ENCODE measurements at places on chromosomes 12 and 14.

DNA sequence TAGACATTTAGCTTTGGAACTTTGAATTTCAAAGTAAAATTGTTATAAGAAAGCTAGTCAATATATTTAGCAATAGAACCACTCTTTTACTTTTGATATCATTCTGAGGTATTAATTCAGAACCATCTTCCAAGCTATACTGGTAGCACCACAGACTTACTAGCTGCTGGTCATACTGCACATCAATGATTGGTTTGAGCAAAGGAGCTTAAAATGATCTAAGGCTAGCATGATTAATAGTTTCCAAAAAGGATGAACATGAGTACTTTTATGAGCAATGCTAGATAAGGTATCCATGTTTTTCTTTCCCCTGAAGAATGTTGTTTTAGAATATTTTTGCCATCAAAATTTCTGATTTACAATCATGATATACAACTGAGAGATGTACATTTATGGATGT is 17.2 kb downstream of the CNIH1 start:
- DNase-seq = no peak

DNA sequence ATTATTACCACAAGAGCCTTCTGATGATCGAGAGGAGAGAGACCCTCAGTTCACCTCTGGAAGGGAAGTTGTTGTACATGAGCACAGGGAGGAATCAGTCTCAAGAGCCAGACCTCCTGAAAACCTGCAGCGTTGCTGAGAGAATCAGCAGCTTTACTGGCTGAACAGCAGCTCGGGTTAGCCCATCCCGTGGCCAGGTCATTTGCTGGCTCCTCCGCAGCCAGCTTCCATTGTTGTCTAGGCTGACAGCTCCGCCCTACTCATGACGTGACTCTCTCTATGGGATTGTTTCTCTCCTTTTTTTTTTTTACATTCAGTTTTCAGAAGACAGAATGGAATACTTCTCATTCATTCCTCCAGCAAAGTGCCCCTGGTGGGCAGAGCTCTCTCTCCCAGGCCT is 69.9 kb downstream of the TGFB3 start:
- DNase-seq = no peak

- peak; percentile 71 for DNase-seq
These were observed at the start of the genes BBOF1 and ENTPD5 for GRCh38 chr14:74018586-74019407. TSS of gene BBOF1 (plus strand) at chr14:74019349. CDS start at chr14:74019479, 130 bp downstream. TSS of gene ENTPD5 (minus strand) at chr14:74019288. CDS start at chr14:73988102, 31,186 bp downstream.

GRCh38 chr14:61562321-61563161 is 132.8 kb upstream of the HIF1A start:
- DNase-seq = no peak

GRCh38 chr12:51974646-51975045 is 23.1 kb downstream of the ACVR1B start:
- no peak for DNase-seq

GRCh38 chr12:110252716-110253115 is 28.3 kb upstream of the ATP2A2 start:
- DNase-seq = no peak

DNA sequence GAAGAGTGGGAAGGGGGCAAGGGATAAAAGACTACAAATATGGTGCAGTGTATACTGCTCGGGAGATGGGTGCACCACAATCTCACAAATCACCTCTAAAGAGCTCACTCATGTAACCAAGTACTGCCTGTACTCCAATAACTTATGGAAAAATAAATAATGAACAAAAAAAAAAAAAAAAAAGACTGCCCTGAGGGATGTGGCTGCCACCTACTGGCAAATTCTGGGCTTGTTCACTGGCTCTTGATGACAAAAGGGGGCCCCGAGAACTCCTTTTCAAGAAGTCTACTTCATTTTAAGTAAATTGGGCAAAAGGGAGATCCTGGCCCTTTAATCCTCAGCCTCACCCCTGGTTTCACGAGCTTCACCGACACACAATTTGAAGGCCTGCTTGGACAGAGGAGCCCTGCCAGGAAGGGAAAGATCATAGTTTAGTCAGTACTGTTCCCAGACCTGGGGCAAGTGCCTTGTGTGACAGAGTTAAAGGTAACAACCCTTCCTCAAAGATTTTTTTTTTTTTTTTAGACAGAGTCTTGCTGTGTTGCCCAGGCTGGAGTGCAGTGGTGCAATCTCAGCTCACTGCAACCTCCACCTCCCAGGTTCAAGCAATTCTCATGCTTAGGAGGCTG is 26.1 kb upstream of the STAC3 start:
- no peak for DNase-seq

- DNase-seq = no peak
These were observed 3.2 kb downstream of the TDRD9 start for GRCh38 chr14:103931422-103931821.

DNA sequence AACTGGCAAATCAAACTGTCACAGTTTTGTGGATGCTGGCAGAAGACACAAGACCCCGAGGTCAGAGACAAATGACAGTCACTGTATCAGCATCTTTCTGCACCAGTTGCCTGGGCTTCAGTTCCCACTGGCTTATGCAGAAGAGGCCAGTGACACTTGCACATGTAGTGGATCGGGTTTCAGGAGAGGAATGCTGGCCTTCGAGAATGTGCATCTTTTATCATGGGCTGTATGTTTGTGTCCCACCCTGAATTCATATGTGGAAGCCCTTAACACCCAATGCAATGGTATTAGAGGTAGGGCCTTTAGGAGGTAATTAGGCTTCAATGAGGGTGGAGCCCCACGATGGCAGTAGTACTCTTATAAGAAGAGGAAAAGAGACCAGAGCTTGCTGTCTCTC is 150.9 kb downstream of the SLC15A4 start:
- DNase-seq = no peak

- DNase-seq = peak; percentile 75
These were observed 36.1 kb upstream of the OR5AU1 start for GRCh38 chr14:21191809-21192446.

GRCh38 chr12:12819221-12819620 is 6.1 kb downstream of the DDX47 start:
- no peak for DNase-seq

GRCh38 chr12:89237763-89238162 is 114.5 kb downstream of the DUSP6 start:
- no peak for DNase-seq

DNA sequence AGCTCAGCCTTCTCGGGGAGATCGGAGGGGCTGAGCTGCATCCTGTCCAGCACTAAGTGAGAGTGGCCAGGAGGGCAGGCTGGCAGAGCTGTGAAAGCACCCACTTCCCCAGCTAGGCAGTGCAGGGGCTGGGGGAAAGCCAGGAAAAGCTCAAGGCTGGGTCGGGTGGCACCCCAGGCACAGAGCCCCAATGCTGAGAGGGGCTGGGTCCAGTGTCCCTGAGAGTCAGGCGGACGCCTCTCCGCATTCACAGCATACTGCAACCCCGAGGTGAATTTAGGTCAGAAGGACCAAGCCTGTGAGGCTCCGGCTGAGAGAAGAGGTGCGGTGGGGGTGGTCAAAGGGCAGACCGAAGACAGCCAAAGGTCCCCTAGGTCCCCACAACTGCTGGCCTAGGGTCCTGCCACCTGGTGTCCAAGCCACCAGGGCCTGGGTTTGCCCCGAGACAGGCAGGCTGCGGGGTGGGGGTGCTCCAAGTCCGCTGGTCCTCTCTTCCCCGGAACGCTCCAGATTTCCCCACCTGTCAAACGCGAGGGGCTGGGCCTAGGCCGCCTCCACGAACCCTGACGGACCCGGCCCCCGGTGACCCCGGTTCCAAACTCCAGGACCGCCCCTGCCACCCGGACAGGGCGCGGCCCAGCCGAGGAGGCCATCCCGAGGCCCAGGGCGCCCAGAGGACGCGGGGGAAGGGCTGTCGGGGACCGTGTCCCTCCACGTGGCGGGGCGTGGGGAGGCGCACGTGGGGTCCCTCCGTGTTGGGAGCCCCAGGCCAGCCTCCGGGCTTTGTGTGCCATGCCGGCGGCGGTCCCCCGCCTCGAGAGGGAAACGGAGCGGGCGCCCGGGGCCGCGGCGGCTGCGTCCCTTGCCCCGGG is 527 bp downstream of the CAMKK2 start:
- no peak for DNase-seq

DNA sequence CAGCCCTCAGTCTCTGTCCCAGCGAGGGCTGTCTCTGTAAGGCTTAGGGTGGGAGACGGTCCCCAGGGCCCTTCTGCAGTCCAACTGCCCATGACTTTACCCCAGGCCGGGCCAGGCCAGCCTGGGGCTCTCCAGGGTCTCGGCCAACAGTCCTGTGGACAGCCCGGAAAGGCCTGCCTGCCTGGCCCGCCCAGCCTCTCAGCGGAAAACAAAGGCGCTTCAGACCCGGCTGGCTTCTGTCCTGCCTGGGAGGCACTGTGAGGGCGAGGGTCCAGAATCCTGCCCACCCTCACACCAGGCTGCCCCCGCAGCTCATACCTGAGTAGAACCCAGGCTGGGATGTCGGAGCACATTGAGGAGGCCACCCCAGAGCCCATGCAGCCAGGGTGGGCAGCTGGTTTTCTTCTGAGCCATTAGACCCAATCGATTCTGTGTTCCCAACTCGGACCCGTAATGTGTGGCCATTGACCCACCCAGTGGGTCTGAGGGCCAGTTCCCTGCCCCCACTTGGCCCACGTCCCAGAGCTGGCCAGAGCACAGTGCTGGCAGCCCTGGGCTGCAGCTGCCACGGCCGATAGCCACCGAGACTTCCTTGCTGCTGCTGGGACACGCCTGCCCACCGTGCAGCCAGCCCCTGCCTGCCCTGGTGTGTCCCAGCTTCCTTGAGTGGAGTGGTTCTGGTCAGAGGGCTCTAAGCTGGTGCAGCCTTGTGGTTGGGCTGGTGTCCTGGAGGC is 1.6 kb downstream of the CRIP2 start:
- DNase-seq = no peak

GRCh38 chr12:66596199-66596598 is 82.7 kb downstream of the GRIP1 start:
- no peak for DNase-seq

- no peak for DNase-seq
These were observed 35.9 kb upstream of the WNK1 start for GRCh38 chr12:716506-716905.

DNA sequence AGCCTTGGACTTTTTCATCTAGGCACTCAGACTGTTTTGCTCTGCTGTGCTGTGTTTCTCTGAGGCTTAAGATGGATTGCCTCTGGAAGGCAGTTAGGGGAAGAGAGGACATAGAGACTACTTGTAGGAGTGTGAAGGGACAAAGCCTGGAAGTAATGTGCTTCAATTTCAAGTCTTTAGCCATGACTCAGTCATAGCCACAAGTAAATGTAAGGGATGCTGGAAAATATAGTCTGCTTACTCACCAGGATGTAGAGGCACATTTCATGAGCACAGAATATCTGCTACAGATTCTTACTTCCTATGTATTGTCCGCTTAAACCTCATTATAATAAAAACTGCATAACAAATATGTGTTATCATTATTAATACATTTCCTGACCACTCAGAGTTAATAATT is 794.3 kb upstream of the NOVA1 start:
- no peak for DNase-seq

- no peak for DNase-seq
These were observed 74.4 kb downstream of the NTF3 start for GRCh38 chr12:5506295-5506694.

- DNase-seq = no peak
These were observed 211.9 kb downstream of the APAF1 start for GRCh38 chr12:98856897-98857540.

GRCh38 chr12:106655577-106655976 is 72.8 kb downstream of the RFX4 start:
- no peak for DNase-seq

- DNase-seq = no peak
These were observed 27.6 kb downstream of the ETV6 start for GRCh38 chr12:11677093-11677492.

GRCh38 chr14:91254461-91254860 is 10.0 kb upstream of the GPR68 start:
- DNase-seq = no peak

DNA sequence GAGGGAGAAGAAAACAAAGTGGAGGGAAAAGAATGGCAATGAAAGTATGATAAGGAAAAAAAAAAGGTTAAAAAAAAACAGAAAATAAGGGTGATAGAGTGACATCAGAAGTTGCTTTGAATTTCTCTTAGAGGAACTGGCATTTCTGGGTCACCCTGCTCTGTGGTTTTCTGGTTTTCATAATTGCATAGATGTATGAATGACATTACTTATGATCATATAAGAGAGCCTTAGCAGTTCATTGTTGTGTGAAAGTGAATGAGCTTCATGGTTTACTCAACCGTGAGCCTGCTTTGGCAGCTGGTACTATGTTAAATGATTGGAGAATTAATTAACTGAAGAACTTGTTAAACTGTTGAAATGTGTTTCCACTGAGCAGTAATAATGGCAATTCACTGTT is 336.4 kb upstream of the FBXO33 start:
- peak; percentile 1 for DNase-seq

GRCh38 chr12:112524269-112524668 is 105.5 kb downstream of the PTPN11 start:
- DNase-seq = no peak

GRCh38 chr12:12872139-12872933 is 19.0 kb upstream of the GPRC5A start:
- DNase-seq = no peak

DNA sequence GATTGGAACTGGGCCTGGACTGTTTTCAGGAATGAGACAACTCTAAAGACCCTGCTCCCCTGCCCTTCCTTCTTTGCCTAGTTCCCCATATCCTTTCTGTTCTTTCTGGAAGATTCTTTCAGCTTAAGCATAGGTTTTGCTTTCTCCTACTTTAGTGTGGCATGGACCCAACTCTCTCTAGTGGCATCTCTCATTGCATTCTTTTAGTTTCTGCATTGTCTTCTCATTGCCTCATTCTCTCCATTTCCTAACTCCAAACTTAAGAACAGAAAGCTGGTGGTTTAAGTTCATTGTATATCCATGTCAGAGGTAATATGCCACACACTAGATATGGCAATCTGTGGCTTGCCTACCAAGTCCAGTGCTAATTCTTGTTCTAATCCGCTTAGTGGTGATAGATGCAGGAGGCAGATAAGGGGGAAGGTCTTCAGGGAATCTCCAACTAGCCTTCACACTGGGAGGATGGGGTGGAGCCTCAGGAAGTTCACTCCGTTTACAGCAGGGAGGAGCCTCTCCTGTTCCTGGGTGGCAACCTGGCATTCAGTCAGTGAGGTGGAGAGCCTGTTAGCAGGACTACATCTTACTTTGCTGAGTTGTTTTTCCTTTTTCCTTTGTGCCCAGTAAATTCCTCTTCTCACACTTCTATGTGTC is 165.1 kb upstream of the LMNTD1 start:
- DNase-seq = no peak

- no peak for DNase-seq
These were observed 5.1 kb downstream of the COX14 start for GRCh38 chr12:50117057-50117622.

GRCh38 chr14:59314953-59315599 is 126.6 kb downstream of the DAAM1 start:
- DNase-seq = no peak

GRCh38 chr14:98955741-98956070 is 316.3 kb downstream of the BCL11B start:
- DNase-seq = no peak

DNA sequence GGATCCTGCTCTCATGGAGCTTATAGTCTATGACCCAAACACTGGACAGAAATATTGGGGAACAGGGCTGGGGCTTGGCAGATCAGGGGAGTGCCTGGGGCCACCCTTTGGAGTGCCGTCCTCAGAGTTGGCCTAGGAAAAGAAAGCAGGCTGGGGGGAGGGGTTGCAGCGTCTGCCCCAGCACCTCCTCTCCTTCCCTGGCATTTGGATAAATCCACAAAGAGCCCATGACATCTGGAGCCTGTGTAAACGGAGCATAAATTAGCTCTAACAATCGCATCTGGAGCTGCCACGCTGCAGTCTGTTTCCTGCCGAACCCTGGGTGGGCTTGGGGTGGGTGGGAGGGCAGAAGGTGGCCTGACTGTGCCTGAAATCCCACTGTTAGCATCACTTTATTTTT is 63.8 kb downstream of the MVK start:
- DNase-seq = no peak
